ENCODE measurements at places on chromosomes 2 and 18. TPM values are rescaled to one million over a fixed set of nuclear protein-coding genes. Genes with fewer than 3 reads are reported as not detected.

Gene ZNF519
- total RNA-seq = 14.9 TPM

Gene LBX2
- 0.42 TPM for total RNA-seq

Gene CCDC141
- total RNA-seq = 7.5 TPM

Gene SKOR2
- not detected for total RNA-seq

Gene RAB6C
- not detected for total RNA-seq

Gene ERBB4
- not detected for total RNA-seq

Gene CHRND
- not detected for total RNA-seq

Gene AQP12A
- not detected for total RNA-seq

Gene TCF23
- 0.05 TPM for total RNA-seq

Gene DPP4
- 272 TPM for total RNA-seq

Gene CFC1
- total RNA-seq = not detected

Gene DSG3
- not detected for total RNA-seq

Gene CABYR
- 1.2 TPM for total RNA-seq

Gene STPG4
- 0.22 TPM for total RNA-seq

Gene SCLY
- 55.5 TPM for total RNA-seq

Gene ANKRD23
- total RNA-seq = 18.4 TPM

Gene IAH1
- 60.7 TPM for total RNA-seq

Gene IL36G
- total RNA-seq = 0.29 TPM

Gene HOXD1
- not detected for total RNA-seq

Gene INPP4A
- total RNA-seq = 174 TPM

Gene DSG4
- total RNA-seq = not detected

Gene CXCR1
- 0.54 TPM for total RNA-seq

Gene SERPINB10
- not detected for total RNA-seq

Gene COLEC12
- not detected for total RNA-seq

Gene FAM228B
- total RNA-seq = 7.8 TPM

Gene ACTR3
- total RNA-seq = 691 TPM

Gene FNDC4
- total RNA-seq = not detected

All from T-helper 1 cell treated with Interleukin-12 subunit alpha and Interleukin-12 subunit beta and Interleukin-4 antibody, amounts not matched to agents 30 ng/mL and 1 ng/mL, for 36 hours (primary cell).